ENCODE measurements at places on chromosomes 16 and 17.

GRCh38 chr17:71741836-71742235 lies 379.0 kb upstream of the SOX9 start:
- H3K27ac ChIP-seq: no peak overlapping the region
- H3K4me1 ChIP-seq: no peaks in the 10 kb centered on the region
- no peaks in the 10 kb centered on the region for H3K27me3 ChIP-seq
- H3K4me3 ChIP-seq: no peak overlapping the region
- H3K36me3 ChIP-seq: no peaks in the 10 kb centered on the region

DNA sequence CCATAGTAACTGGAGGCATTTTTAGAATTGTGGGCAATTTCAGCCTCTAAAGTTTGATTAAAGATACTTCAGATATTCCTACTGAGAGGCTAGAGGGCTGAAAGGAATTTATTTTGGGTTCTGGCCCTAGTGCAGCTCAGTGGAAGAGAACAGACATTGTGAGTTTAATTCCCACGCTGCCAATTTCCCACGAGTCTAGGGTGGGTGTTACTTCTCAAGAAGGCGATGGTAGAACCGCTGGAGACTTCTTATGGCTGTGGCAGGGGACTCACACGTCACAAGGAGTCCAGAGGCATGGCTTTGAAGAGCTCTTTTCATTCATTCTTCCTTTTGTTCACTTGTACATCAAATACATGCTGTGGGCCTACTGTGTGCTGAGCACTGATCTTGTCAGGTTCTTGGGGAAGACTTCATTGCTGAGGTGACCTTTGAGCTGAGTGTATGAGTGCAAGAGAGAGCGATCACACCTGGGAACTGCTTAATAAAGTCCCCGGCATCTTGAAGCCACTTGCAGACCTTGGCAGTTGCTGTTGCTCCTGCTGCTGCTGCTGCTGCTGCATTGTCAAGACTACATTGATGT lies 111.7 kb downstream of the WWOX start:
- H3K4me1 ChIP-seq: no peaks in the 10 kb centered on the region
- no peaks in the 10 kb centered on the region for H3K36me3 ChIP-seq
- H3K4me3 ChIP-seq: no peak overlapping the region

DNA sequence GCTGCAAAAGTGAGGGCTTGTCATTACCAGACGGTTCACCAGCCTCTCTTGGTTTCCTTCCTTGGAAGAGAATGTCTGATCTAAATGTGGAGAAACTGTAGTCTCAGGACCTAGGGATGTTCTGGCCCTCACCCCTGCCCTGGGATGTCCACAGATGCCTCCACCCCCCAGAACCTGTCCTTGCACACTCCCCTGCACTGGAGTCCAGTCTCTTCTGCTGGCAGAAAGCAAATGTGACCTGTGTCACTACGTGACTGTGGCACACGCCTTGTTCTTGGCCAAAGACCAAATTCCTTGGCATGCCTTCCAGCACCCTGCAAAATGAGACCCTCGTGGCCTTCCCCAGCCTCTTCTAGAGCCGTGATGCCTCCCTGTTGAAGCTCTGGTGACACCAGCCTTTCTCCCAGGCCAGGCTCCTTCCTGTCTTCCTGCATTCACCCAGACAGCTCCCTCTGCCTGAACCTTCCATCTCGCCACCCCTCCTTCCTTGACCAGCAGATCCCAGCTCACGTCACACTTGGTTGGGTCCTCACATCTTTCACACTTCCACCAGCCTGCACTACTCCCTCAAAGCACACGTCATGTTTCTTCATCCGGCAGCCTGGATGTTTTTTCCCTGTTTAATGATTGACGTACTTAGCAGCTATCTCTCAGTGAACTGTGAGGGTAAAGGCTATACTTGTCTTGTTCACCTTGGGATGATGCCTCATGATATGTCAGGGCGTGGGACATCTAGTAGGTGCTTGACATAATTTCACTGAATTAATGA lies 4.3 kb downstream of the ZNF768 start:
- no peak overlapping the region for H3K4me3 ChIP-seq
- peaks cover 13% of the 10 kb centered on the region for H3K4me1 ChIP-seq
- peaks cover 39% of the 10 kb centered on the region for H3K36me3 ChIP-seq
- peak overlapping the region; percentile 40 for H3K27ac ChIP-seq

GRCh38 chr16:86509759-86510464 lies 415 bp upstream of the FOXF1 start:
- no peak overlapping the region for H3K27ac ChIP-seq
- no peak for DNase-seq
- peaks cover 3% of the 10 kb centered on the region for H3K36me3 ChIP-seq
- H3K4me1 ChIP-seq: peaks cover 28% of the 10 kb centered on the region
- peaks cover 60% of the 10 kb centered on the region for H3K27me3 ChIP-seq

- no peak for DNase-seq
- H3K36me3 ChIP-seq: peaks cover 9% of the 10 kb centered on the region
- no peak overlapping the region for H3K4me3 ChIP-seq
- no peak overlapping the region for H3K27ac ChIP-seq
- H3K27me3 ChIP-seq: no peaks in the 10 kb centered on the region
- H3K4me1 ChIP-seq: peaks cover 8% of the 10 kb centered on the region
Observed at GRCh38 chr17:59129814-59130213, 23.1 kb upstream of the TRIM37 start.

Measured in activated CD4-positive, alpha-beta memory T cell treated with anti-CD3 and anti-CD28 coated beads for 36 hours (primary cell).